Activated CD4-positive, CD25-positive, alpha-beta regulatory T cell (primary cell): ENCODE measurements at places on chromosomes 7 and 10.

- peak; percentile 73 for DNase-seq
These were observed at the start of gene ORAI2 for GRCh38 chr7:102433219-102434038. Gene ORAI2 (plus strand): TSS chr7:102433575. CDS start chr7:102438957, 5,382 bp downstream.

GRCh38 chr7:157881048-157881771, 544.4 kb downstream of the DNAJB6 start:
- DNase-seq, result no peak

DNA sequence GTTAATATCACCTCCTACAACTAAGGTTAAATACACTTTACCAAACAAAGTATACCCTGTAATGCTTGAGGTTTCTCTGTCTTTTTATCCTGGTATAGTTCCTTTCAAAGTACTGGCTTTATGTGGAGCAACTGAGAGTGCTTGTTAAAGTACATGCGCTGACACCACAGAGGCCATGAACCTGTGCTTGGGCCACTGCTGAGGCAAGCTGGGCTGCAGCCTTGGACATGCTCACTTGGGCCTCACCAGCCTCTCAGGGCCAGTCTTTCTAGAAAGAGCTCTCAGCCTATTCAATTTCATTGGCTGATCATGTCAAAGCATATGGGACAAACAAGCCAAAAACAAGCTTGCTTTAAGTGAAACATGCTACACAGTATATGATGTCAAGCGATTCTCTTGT, 126.1 kb upstream of the DNAJB12 start:
- no peak for DNase-seq

- no peak for DNase-seq
These were observed 665 bp downstream of the INSYN2A start for GRCh38 chr10:127195571-127196281.

DNA sequence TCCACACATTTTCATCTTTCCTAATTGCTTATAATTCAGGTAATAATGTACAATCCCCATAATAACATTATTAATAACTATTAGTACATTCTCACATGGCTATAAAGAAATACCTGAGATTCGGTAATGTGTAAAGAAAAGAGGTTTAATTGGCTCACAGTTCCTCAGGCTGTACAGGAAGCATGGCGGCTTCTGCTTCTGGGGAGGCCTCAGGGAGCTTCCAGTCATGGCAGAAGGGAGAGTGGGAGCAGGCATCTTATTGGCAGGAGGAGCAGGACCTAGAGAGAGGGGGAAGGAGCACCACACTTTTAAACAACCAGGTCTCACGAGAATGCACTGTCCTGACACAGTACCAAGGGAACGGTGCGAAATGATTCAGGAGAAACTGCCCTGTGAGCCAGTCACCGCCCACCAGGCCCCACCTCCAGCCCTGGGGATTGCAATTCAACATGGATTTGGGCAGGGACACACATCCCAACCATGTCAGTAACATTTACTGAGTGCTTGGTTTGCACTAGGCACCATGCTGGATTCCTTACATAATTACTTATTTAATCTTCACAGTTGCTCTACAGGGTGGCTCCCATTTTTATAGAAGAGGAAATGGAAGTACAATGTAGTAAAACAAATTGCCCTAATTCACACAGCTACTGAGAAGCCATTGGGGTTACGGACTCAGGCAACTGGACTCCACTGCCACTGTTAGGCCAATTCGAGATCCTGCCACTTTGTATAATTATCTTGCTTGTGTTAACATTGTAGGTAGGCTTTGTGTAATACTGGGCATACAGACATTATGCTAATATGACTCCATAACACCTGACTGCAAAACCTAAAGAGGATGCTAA, 8.7 kb upstream of the ESYT2 start:
- no peak for DNase-seq

GRCh38 chr10:118167056-118167700, 120.4 kb upstream of the RAB11FIP2 start:
- no peak for DNase-seq

DNA sequence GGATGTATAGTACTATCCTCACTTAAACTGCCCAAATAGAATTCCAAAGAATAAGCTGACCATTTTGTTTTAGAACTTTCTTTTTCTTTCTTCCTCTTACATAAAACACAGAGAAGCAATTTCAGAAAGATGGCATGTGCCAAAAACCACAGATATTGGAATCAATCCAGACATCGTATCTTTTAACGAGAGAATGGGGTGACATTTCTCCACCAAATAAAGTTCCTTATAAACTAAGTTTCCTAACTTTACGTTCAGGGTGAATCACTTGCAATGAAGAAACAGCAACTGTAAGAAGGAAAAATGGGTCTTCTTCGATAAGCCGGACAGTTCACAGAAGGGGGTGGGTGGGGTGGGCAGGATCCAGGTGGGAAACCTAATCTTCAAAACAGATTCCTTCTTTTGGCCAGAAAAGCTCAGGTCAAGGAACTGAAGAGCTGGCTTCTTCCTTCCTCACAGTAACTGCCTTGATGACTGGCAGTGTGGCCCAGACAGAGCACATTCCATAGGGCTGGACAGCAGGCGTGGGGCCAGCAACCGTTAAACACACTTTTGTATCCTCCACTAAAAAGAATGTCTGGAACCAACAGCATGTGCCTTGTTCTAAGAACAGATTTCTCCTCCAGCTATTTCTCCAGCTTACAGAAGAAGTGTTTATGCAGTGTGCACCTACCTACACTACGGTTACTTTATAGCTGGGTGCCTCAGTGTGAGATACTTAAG, 31.5 kb downstream of the CREB3L2 start:
- DNase-seq, result no peak

DNA sequence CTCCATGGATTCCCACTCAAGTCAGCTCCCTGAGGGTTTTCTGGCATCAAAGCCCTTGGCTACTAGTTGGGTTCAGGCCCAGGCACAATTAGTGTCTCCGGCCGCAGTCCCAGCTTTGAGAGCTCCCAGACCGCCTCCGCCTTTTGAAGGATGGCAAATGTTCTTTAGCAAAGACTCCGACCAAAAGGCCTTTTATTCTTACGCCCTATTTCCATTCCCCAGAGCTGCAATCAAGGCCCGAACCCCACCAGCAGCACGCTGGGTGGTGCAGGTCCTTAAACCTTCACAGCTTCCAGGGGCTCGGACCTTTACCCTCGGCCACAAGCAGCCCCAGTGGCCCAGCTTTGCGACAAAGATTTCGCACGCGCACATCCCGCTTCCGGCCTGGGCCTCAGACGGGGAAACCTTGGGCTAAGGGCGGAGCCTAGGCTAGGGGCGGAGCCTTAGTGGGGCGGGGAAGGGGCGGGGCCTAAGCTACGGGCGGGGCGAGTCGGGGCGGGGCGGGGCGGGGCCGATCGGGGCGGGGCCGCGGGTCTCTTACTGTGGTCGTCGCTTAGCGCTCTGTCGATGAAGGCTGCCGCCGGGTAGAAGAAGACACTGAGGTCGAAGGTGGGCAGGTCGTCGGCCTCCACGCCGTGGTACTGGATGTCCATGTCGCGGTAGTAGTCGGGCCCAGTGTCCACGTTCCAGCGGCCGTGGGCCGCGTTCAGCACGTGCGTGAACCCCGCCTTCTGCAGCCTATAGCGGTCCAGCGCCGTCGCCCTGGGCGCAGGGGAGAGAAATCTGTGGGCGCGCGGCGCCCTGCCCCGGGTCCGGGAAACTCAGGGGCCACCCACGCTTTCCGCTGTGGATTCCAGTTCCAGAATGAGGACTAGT, 68.0 kb upstream of the SAMD8 start:
- DNase-seq, result no peak
